PC-9 (cell line): ENCODE measurements at places on chromosomes 6 and 20.

DNA sequence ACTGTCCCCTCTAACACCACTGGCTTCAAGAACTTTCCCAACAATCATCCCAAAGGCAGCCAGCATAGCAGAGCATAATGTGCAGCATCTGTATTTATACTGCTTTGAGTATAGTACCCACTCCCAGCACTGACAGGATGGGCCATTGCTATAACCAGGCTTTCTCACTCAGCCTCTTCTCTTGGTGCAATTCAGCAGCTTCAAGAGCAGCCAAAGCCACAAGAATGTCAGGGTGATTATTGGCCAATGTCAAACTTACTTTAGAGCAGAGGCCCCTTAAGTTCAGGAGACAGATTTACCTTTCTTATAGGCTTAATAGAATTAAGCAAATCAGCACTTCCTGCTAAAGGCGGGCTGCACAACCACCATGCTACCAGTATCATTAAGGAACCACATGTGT is 232.4 kb upstream of the RSPO3 start:
- no peak for DNase-seq

- DNase-seq: no peak
These were observed 280.1 kb downstream of the TFAP2B start for GRCh38 chr6:51098791-51099190.

DNA sequence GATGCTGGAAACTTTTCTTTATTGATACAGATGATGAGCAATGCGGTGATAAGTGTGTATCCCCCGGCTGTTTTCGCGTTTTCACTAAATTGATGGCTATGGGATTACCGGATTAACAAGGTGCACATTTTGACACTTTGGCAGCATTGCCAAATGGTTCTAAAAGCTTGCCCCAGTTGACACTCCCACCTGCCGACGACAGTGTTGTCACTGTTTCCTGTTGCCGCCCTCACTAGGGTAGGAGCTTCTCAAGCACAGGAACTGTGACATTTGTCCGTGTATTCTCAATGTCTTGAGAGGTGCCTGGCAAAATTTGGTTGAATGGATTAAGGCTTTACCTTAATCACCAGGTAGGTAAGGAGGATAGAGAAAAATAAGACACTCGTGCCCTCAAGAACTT is 9.8 kb upstream of the MAPK13 start:
- DNase-seq: no peak

DNA sequence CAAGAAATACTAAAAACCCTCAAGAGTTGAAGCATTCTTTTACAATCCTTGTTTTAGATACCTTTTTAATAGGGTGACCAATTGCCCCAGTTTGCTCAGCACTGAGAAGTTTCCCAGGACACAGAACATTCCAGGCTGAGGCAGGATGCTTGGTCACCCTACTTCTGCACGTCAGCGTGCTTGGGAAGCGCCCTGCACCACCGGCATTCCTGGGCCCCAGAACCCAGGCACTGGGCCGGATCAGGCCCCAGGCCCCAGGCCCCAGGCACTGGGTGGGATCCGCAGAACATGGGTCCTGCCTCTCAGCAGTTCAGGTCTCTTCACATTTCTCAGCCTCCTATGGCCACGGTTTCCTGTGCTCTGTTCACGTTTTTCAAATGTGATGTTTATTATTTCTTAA is 213.8 kb upstream of the QKI start:
- no peak for DNase-seq

DNA sequence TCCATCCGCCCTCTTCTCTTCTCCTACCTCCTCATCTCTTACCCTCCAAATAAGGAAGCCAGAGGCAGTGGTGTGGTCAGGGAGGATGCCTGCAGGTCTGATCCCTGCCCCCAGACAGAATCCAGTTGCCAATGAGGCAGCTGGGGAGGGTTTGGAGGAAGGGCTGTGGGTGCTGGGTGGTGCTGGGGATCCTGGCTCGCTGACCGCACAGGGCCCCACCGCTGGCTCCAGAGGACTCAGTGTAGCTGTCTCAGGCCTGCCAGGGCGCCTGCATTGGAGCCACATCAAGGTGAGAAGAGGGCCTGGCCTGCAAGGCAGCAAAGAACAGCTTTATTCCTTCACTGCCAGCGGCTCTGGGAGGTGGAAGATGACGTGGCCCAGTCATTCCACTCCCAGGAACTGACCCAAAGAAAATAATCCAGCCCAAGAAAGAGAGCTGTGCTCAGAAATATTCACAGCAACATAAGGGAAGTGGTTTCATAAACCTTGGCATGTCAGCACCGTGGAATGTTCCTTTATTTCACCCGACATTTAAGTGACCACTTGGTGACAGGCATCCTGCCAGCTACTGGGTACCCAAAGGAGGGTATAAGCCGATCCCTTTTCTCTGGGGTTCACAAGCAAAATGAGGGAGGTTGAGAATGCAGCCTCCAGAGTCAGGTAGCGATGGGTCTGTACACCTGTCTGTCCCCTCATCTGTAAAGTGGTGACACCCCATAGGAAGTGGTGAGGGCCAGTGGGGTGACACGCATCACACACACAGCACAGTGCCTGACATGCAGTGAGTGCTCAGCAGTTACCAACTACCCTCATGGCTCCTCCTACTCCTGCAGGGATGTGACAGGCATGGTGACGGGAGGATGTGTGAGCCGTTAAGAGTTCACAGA is 125.1 kb downstream of the SNX5 start:
- peak; percentile 78 for DNase-seq

- no peak for DNase-seq
These were observed 191.1 kb downstream of the FNDC1 start for GRCh38 chr6:159360306-159360705.

DNA sequence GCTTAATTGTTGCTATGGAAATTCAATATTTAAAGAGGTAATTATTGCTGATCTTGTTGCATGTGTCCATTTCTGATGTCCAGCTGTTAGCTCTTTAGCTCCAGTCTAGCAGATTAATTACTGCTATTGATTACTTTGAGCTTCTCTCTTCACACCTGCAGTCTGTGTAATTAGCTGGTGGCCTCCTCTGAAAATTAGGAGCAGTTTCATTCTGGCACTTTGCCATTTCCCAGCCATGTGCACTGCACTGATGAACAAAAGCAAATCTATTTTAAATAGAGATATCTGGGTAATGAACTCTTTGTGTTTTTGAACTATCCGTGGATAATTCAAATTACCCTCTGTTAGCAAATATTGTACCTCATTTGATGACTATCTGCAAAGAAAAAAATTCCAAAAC is 275.9 kb downstream of the RNF144B start:
- no peak for DNase-seq

GRCh38 chr20:42063141-42063540 is 445.0 kb upstream of the CHD6 start:
- no peak for DNase-seq

GRCh38 chr6:33314515-33314942 is 651 bp upstream of the TAPBP start:
- peak; percentile 41 for DNase-seq

- no peak for DNase-seq
These were observed 18.2 kb downstream of the LINC00237 start for GRCh38 chr20:21087862-21088540.

DNA sequence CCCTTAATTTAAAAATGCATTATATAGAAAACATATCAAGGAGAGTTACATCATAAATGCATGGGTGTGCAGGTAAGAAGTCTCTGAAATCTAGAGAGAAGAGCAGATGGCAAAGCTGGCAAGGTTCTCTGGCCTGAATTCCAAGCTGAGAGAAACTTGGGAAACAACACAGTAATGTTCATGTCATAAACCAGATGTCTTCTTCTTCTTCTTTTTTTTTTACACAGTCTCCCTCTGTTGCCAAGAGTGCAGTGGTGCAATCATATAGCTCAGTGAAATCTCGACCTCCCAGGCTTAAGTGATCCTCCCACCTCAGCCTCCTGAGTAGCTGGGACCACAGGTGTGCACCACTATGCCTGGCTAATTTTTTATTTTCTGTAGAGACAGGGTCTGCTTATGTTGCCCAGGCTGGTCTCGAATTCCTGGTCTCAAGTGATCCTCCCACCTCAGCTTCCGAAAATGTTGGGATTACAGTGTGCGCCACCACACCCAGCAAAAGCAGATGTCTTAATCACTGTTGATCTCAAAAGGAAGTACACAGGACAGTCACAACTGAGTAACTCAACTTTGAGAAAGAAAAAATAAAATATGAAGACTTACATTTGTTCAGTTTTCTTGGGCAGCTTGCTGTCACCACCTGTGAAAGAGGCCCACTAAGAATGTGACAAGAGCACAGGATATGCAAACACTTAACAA is 77.3 kb downstream of the DNAAF9 start:
- DNase-seq: no peak

GRCh38 chr6:125338381-125338780 is 36.6 kb upstream of the HDDC2 start:
- DNase-seq: no peak

- DNase-seq: no peak
These were observed 81.7 kb downstream of the BACH2 start for GRCh38 chr6:90214966-90215365.

GRCh38 chr6:143739341-143739851 is 61.6 kb downstream of the PHACTR2 start:
- DNase-seq: no peak
